A549 (cell line): ENCODE measurements at places on chromosomes 16 and 17.

- DNase-seq: no peak
These were observed 491 bp downstream of the SLC25A19 start for GRCh38 chr17:75288770-75289114.

DNA sequence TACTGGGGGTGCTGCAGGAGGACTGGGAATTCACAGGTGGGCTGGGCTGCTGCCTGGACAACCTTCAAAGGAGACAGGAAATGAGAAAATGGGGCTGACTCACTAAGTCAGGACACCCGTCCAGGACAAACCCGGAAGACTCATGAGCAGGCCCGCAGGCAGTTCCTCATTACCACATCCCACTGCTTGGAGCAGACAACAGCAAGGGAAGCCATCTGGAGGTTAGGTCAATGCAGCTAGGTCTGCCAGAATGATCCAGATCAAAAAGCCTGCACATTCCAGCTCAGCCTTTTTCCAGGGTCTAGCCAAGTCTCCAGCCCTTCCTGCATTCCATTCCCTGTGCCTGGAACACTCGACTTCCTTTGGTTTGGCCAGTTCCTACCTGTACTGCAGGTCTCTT is 536.5 kb upstream of the CDH11 start:
- DNase-seq: no peak

DNA sequence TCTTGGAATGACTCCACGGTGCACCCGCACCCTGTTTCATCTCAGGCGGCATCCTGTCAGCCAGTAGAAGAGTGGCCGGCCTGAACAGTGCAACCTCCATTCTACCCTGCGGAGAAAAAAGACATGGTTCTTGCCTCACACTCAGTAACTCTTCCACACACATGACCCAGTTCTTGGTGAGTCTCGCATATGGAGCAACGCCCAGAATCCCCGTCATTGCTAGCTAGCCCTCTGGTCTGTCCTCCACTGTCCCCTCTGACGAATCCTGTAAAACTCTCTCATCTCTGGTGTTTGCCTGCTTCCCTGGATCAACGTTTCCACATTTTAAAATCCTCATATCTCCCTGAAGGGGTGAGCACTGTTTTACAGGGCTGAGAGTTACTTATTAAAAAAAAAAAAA is 4.2 kb upstream of the RDM1 start:
- DNase-seq: no peak

DNA sequence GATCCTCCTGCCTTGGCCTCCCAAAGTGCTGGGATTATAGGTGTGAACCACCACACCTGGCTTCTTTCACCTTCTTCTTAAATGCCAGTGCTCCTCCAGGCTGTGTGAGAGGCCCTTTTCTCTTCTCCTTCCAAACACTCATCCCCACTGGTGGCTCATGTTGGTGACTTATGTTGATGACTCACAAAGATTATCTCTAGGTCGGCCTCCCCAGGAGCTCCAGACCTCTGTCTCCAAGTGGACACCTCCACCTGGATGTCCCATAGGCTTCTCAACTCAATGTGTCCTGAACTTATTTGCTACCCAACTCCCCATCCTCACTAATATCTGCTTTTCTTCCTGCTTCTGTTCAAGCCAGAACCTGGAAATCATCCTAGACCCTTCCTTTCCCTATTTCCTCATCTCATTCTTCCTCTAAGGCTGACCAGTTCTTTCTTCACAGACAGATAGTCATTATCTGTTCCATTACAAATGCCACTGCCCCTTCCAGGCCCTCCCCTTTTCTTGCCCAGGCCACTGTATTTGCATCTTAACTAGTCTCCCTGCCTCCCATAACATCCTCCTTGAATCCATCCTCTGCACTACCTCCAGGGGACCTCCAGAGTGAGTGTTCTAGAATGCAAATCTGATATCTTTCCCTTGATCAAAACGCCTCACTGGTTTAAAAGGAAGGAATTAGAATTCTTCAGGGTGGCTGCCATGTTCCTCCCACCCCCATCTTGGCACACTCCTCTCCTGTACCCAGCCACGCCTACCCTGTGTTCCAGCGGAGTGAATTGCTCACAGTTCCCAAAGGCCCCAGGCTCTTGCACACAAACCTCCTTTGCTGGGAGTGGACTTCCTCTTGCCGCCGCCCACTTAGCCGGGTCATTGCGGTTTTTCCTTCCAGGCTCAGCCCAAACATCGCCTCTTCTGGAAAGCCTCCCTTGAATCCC is 34.8 kb upstream of the FBXO47 start:
- peak; percentile 33 for DNase-seq

- DNase-seq: no peak
These were observed 357.2 kb upstream of the TNRC6C start for GRCh38 chr17:77601054-77601979.

DNA sequence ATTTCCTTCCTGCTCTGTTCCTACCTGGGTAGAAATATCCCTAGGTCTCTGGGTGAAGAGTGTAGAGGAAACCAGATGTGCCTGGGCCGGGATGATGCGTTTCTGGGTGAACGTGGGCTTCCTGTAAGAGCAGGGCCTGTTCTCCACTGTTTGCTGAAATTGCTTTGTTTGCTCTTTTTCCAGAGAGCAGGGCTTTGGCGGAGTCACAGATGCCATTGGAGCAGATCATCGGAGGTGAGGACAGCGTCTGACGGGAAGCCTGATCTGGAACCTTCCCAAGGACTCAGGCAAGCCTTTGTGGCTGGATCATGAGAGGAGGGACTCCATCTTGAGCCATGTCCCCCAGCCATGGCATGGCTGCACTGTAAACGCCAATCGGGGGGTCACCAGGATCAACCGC is 15.4 kb downstream of the DHODH start:
- no peak for DNase-seq

GRCh38 chr17:33090806-33091205 is 99.2 kb downstream of the SPACA3 start:
- DNase-seq: no peak

DNA sequence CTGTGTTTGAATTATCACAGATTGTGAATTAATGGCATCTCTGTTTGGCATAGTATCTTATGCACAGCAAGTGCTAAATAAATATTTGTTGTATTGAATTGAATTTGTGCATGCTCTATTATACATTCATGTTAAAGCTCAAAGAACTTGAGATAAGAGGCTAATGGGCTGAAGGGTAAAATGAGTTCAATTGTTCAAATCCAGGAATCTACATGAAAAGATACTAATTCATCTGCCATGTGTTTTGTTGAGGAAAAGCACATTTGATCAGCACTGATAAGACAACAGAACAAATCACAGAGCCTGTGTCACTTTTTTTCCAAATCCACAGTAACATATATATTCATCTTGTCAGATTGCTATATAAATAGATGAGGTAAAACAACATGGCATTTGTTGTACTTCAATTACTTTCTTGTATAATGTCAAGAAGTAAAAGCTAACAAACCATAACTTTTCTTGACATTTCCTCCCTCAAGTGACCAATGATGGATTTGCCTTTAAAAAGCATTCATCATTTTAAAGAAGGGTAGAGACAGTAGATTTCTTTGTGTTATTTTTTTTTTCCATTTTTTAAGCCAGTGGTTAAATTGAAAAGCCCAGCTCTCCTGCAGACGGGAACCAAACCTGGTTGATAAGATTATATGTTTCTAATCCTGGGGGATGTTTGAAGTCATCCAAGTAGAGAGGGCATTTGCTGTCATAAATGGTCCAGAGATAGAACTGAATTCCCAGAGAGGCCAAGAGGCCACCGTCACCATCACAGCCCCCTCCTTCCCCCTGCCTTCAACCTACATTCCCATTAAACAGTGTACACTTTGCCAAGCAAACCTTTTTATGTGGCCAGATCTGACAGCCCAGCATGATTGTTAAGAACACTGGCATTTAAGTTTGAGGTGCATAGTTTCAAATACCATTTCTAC is 123.0 kb downstream of the CHD9NB start:
- no peak for DNase-seq

- DNase-seq: no peak
These were observed 791 bp upstream of the SUPT4H1 start for GRCh38 chr17:58352596-58353388.
